ENCODE measurements at places on chromosomes 16 and 17.

- no peak for DNase-seq
Measured at GRCh38 chr17:78883533-78884131, 19.4 kb downstream of the CEP295NL start.

DNA sequence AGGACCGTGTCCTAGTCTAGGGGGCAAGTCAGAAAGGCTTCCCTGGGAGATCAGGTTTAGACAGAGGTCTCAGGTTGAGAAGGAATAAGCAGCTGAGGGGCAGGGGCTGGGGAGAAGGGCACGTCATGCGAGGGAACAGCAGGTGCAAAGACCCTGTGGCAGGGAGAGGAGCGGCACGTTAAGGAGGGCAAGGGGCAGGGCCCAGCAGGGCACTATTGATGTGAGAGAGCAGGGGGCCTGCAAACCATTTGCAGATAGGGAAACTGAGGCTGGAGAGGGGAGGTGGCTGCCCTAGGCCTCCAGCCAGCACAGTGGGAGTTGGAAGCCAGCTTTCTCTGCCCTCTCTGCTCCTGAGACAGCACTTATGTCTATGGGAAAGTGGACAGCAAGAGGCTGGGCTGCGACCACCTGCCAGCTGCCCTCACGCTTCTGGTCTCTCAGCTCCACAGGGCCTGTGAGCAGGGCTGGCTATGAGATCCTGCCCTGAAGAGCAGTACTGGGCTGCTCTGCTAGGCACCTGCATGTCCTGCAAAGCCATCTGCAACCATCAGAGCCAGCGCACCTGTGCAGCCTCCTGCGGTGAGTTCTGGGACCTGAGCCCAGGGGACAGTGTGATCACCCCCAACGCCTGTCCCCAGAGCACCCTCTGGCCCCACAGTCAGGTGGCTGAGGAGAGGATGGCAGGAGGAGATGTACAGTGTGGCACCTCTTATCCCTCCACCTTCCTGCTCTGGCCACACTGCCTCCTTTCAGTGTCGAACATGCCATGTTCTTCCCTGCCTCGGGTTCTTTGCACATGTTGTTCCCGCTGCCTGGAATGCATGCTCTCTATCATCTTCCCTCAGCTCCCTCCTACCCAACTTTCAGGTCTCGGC is 61.5 kb downstream of the USP22 start:
- no peak for DNase-seq

GRCh38 chr16:28073836-28074235 is 10.3 kb upstream of the GSG1L start:
- DNase-seq: no peak

- DNase-seq: no peak
Measured at GRCh38 chr16:28321700-28322411, 29.5 kb downstream of the SBK1 start.

GRCh38 chr16:49857423-49858181 is 1.7 kb upstream of the ZNF423 start:
- DNase-seq: no peak

DNA sequence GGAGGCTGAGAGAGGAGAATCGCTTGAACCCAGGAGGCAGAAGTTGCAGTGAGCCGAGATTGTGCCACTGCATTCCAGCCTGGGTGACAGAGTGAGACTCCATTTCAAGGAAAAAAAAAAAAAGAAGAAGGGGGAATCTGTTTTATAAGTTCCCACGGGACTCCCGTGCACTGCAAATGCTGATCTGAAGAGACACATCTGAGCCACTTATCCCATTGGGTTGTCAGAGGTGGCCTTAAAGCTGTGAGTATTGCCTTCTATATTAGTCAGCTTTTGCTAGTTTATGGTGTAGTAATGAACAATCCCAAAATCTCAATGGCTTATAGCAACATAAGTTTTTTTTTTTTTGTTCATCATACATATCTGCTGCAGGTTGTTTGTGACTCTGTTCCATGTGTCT is 82.8 kb downstream of the MRM1 start:
- no peak for DNase-seq

Measured in activated T-cell treated with anti-CD3 and anti-CD28 coated beads for 24 hours (primary cell).